Dermis blood vessel endothelial cell (primary cell): ENCODE measurements at places on chromosomes 1 and 21. TPM values are rescaled to one million over a fixed set of nuclear protein-coding genes. Genes with fewer than 3 reads are reported as not detected.

OPTC gene
- not detected in 2 replicates for total RNA-seq

DNA sequence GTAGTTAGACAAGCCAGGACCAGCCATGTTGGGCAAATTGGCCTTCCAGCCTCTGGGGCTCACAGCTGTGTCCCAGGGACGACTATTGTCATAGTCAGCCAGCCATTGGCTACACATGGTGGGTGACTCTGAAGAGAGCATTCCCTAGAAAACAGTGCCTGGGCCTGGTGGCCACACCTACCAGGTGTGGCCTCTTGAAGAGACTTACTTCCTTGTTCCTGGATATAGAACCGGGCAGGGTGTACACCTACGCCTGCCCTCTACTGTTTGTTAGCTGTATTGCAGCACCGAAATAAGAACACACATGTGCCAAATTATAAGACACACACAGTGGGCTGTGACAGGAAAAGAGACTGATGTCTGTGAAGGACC, 134.6 kb upstream of the ARHGEF16 start:
- DNase-seq: peak; percentile 49

DNA sequence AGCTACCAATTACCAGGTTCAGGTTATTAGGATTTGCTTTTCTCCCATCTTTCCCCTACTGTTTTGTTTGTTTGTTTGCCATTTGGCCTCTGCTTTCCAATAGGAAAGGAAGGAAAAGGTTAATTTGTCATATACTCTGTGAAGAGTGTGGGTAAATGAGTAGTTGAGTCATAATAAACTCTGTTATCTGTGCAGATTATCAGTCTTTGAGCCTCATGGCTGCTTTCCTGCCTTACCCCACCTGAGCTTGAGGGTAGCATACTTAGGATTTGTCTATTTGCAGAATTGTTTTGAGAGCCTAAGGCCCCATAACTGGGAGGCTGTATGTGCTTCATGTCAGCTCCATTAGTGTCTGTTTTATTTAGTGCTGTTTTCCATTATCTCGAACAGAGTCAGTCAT, 32.9 kb upstream of the SNX27 start:
- no peak for DNase-seq

GUCA2B gene
- total RNA-seq: not detected in 2 replicates

DNA sequence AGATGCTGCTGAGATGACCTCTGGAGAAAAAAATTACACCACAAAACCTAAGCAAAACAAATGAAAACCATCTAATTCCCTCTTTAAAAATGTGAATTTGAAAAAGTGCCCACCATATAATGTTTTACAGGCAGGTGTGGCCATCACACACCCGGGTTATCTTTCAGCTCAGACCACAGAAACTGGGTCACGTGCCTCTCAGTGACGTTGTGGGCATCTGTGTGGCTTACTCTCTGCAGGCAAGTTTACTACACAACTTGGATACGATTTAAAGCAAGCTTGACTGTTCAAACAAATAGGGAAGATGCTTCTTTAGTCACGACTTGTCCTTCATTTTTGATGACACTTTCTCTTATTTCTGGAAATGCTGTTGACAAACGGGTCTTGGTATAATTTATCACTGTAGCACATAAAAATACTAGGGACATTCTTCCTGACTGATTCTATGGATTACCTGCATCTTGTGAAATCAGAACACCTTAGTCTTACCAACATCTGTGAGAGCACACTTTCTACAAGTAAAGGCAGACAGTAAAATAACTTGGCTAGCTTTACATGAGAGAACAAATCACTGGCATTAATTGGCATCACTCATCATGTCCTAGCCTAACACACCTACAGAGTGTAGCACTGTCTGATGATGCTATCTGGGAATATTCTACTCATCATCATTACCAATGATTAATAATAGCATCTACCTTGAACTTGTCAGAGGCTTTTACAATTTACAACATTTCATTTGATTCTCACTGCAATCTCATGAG, 89.3 kb upstream of the EDEM3 start:
- DNase-seq: no peak

GRCh38 chr1:2091611-2092604, 41.7 kb downstream of the PRKCZ start:
- DNase-seq: peak; percentile 68

MX2 gene
- 0.19 and 0.85 TPM in 2 replicates for total RNA-seq

DNA sequence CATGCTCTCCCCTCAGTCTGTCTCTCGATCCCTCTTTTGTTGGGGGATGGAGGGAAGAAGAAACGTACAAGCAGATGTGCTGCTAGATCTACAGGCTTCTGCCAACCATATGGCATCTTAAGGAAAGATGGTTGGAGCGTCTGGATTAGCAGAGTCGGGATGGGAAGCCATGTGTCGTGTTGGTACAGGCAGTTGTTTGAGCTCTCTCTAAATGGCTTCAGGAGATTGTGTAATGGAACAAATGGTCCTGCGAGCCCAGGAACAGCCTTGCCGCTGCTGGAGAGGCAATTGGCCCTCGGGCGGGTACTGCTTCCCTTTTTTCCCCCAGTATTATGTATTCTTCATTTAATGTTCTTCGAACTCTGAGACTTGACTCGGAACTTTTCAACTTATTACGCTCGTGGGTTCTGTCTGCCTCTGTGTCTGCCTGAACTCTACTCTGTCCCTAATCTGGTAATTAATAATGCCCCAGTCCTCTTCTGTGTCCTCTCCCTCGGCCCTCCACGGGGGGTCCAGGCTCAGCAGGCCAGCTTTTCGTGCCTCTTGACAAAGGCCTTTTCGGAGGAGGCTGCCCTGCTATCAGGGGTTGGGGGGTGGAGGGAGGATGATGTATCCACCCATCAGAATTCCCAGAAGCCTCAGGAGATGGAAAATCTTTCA, 215.3 kb downstream of the SDCCAG8 start:
- DNase-seq: no peak

DNA sequence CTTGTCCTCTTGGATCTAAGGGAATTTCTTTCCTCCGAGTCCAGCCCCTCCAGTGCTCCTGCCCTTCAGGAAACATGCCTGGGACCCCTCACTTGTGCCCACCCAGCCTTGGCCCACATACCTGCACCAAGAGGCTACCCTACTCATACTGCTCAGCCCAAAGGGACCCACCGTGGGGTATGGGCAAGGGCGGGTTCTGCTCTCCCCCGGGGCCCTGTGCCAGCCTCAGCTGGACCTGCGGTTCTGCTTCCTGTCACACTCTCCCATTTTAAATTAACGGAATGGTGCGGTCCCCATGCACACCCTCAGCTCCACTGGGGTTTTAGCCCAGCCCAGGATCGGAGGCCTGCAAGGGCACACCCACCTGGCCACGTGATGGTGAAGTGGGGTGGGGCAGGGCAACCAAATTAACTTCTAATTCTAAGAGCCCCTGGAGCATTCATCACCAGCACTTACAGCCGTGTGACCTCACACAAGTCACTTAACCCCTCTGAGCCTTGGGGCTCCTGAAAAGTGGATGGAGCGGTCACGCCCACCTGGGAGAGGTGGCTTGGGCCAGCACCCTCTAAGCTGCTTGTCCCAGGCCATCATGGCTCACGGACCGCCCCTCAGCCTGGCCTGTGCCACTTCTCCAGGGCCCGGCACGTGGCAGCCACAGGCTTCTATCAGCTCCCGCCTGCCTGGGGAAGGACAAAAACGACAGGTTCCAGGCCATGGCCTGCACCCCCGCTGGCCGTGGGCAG, 28.3 kb downstream of the TP73 start:
- no peak for DNase-seq

DNA sequence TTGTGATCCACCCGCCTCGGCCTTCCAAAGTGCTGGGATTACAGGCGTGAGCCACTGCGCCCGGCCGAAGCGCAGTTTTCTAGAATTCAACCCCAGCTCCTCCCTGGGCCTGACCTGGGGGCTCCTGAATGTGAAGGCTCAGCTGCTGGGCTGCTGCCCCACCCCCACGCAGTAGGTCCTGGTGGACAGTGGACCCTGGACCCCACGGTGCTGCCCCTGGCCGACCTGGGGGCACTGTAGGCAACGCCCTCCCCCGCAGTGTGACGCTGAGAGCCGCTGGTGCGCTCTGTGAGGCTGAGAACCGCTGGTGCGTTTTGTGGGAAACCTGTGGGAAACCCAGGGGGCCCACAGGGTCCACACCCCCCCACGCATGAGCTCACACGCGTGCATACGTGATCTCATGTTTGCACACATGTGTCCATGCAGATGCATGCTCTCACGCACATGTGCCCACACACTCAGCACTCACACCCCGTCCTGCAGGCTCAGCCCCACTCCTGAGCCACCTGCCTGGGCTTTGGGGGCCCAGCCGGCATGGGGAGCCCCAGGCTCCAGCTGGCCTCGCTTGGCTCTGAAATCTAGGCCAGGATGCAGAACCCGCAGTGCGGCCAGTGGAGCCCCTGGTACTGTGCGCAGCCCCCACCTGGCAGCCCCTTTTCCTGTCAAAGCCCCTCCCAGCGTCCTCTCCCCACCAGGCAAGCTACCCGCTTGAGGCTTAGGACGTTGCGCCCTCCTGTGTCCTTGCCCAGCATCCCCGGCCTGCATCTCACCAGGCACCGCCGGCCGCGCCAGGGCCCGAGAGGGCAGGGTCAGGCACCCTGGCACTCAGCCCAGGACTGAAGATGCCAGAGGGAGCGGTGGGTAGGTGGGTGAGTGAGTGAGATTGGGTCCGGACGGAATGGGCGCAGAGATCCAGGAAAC, 67.7 kb downstream of the COL18A1 start:
- no peak for DNase-seq

DNA sequence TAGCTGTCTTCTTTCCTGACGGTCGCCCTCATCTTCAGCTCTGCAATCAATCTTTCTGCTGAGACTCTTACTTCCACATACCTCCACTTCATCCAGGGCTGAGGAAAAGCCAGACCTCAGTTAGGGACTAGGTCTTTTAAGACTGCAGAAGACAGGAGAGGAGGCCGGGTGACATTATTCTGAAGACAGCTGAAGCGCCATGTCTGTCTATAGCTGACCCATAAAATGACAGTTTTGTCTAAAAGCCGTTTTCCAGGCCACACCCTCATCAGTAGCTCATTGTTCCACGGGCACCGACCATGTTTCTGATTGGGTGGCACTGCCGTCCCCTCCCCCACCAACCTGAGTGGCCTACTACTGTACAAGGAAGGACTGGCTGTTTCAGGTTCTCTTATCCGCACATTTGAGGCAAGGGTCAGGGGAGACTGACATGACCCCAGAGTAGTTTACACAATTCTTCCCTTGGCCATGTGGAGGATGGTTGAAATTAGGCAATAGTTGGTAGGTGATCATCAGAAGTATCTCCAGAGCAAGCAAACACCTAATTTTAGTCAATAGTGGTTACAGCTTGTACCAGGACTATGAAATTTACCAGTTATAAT, at the start of gene ADCY10:
TSS of gene ADCY10 (minus strand) at position 240 of the 602 bp plus-strand sequence. CDS start 8,994 bp downstream, outside the sequence.
- DNase-seq: no peak

LAMB3 gene
- 1.5 and 1.9 TPM in 2 replicates for total RNA-seq

BRINP3 gene
- total RNA-seq: not detected in 2 replicates

DNA sequence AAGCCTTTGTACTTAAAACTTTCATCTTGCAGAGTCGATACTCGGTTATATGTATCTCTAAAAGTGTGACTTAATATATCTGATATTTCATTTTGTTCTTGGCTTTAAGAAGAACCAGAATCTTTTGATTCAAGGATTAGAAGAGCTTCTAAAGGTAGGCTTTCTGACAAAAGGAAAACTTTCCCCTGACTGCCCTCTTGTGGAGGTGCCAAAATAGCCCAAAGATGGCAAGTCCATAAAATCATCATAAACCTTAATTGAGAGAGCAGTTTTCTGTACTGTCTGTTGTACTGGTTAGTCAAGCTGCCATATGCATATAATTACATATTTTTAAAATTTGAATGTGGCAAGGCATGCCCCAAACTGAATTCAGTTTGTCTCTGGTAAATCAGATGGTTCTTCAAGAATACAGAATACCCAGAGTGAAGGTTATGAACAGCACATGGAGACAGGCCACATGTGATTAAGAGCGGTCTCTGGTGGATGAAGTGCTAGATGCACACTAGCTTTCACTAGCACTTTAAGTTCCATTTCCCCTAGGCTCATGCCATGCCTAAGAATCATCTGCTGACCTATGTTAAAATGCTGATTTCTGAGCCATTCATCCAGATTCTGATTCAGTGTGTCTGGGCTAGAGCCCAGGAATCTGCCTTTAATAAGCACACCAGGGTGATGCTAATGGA, 27.7 kb upstream of the ELAVL4 start:
- DNase-seq: no peak

FBLIM1 gene
- 195 and 296 TPM in 2 replicates for total RNA-seq

GRCh38 chr1:231162297-231162969, 575 bp downstream of the TRIM67 start:
- peak; percentile 52 for DNase-seq

DNA sequence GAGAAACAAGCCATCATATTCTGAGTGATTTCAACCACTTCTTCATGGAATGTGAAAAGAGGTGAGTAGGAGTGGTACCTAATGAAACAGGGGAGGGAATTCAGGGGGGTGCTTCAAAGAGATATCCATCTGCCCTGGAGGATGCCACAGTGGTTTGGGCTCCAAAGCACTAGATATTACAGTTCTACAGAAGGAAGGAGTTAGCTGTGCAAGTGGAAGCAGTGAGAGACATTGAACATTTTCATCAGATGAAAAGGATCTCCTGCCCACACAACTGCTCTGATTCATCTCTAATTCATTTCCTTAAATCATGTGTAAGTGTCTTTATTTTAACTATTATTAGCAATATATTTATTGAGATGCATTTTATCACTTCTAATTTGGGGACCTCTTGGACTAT, 2.8 kb upstream of the RGS5 start:
- DNase-seq: peak; percentile 18

DNA sequence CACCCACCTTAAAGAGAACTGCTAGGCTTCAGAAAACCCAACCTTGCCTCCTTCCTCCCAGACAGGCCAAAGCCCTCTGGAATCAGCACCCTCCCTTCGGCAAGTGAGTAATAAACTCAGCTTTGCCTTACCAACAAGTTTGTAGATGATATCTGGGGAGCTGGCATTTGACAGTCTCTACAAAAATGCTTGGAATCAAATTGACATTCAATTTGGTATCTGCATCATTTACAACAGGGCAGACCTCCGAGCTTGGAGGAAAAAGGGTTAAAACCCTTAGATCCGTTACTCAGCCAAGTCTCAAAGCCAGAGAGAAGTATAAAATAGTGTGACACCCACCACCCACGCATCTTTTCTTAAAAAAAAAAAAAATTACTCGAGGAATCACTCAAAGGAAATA, 149.3 kb upstream of the EDN2 start:
- DNase-seq: no peak

GRCh38 chr1:110344152-110344551, 5.0 kb downstream of the RBM15 start:
- DNase-seq: no peak

POU2F1 gene
- 5.6 and 8.2 TPM in 2 replicates for total RNA-seq

- DNase-seq: no peak
Measured at GRCh38 chr1:90879281-90879680, 142.6 kb downstream of the ZNF644 start.

ZNF496 gene
- total RNA-seq: 27.7 and 32.3 TPM in 2 replicates

DNA sequence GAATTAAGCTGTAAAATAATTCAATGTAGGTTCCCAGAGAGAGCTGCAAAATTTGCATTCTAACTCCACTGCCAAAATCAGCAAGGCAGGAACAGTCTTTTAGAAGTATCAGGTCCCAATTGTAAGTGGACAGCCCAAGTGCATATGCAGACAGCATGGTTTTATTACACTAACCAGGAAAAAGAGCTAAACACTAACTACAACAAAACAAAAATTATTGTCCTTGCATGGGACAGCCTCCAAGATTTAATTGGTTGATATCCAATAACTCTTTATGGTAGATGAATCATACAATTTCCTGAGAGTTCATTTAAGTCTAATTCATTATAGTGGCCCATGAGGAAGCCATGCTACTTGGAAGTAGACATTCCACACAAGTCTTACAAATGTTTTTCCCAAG, 154.3 kb upstream of the ZNF648 start:
- no peak for DNase-seq
